ENCODE measurements at places on chromosomes 2 and 18.

- DNase-seq: no peak
Observed at GRCh38 chr18:66077066-66077465, 326.3 kb downstream of the CDH7 start.

DNA sequence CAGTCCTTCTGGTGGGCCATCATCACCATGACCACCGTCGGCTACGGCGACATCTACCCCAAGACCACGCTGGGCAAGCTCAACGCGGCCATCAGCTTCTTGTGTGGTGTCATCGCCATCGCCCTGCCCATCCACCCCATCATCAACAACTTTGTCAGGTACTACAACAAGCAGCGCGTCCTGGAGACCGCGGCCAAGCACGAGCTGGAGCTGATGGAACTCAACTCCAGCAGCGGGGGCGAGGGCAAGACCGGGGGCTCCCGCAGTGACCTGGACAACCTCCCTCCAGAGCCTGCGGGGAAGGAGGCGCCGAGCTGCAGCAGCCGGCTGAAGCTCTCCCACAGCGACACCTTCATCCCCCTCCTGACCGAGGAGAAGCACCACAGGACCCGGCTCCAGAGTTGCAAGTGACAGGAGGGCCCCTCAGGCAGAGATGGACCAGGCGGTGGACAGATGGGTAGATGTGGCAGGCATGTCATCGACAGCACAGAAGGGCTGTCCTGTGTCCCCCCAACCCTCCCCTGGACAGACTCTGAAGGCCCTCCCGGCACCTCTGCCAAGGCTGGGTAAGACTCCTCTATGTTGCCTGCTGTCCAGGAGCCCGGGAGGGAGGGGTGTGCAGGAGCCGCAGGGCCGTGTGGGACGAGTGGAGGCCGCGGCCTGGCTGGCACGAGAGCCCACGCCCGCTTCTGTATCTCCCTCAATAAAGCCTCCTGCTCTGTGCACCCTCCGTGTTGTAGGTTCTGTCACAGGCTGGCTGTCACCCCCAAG, 2.0 kb downstream of the KCNF1 start:
- no peak for DNase-seq

DNA sequence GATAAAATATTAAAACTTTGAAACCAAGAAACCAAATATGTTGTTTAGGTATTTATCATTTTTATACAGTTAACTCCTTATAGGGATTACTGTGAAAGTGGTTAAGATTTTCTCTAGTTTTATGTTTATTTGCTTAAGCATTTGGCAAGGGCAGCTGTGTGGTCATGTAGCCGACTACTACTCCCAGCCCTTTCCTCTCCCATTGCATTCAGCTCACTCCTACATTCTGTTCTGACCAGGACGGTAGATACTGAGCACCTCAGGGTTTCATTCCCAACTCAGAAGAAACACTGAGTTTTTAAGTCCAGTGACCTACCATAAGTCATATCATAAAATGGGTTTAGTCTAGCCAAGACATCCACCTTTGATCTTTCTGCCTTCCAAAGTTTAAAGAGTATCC, 19.8 kb downstream of the FZD5 start:
- DNase-seq: no peak

DNA sequence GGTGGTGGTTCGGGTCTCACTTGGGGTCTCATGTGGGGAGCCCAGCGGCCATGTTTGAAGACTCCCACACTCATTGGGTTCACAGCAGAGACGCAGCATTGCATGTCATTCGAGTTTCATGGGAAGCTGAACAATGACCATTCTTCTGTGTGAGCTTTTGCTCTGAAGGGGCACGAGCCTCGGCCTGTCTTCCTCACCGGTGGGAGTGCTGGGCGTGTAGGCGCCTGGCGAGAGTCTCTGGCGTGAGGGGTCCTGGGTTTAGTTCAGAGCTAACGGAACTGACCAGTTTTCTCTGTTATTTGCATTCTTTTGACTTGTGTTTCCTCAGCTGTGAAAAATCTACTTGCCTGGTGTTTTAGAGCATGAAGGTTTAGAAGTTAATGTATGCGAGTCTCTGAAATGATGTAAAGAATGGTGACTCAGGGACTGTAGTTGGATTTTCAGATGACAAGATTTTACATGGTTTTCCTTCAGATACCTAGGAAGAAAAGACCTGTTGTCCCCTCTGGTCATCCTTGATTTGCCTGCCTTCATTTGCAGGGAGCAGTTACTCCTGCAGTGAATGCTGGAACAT, 98.1 kb downstream of the ARMC9 start:
- DNase-seq: no peak

GRCh38 chr18:23943104-23943503, 71.5 kb upstream of the TTC39C start:
- no peak for DNase-seq

DNA sequence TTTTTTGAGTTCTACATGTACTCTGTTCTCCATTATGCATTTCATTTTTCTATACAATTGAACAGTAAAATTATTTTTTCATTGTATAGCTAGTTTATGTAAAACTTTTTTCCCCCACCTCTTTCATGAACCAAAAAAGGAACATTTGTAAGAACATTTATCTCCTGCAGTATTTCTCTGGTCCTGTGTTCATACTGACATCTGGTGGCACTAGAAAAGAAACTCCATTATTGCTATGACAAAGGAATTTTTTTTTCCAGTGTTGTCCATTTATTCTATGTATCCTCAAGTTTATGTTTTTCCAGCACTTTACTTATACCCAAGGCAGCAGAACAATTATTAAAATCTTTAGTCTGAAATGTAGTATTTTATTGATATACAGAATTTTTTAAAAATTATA, 27.4 kb upstream of the CHAC2 start:
- peak; percentile 14 for DNase-seq

DNA sequence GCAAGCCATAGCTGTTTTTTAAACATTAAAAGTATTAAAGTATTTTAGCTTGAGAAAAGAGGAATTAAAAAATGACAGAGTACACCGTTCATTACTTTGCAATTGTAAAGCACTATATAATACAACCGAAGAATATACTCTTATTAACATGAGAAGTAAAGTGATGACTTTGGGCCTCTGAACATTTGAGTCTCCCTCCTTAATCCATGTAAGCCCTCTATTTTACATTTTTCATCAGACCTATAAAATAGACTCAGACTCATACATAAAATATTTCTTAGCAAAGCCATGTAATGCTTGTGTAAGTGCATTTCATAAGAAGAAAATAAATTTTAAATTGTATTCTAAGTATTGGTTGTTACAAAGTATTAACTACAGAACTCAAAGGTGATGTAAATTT, 198.6 kb downstream of the LRP1B start:
- no peak for DNase-seq

Measured in DMS 273 treated with DMSO at 0.1 percent for 48 hours (cell line).